Activated CD8-positive, alpha-beta memory T cell treated with anti-CD3 and anti-CD28 coated beads for 1 hour (primary cell): ENCODE measurements at places on chromosomes 5 and 9.

DNA sequence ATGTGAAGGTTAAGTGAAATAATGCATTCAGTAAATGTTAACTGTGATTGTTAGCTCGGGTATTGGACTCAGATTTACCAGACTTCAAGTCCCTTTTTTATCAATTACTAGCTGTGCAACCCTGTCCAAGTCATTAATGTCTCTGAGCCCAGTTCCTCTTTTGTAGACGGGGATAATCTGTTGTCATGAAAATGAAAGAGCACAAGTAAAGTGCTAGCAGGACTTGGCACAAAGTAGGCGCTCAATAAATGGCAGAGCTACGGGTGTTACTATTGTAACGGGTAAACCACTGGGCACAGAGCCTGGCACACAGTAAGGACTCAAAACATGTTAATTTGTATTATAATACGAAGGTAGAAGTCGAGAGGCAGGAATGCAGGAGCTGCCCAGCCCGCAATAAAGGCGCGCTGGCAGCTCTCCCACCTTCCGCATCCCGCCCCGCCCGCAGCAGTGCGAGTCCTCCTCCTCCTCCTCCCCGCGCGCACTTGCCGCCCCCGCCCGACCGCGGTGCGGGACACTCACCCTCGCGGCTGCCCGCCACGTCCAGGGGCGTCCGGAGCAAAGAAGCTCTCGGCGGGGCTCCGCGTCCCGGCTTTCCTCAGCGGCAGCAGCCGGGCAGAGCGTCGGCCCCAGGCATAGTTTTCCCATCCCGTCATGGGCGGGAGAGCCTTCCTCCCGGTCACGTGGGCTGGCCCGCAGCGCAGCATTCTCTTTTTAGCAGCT is at the start of gene C1QTNF2:
C1QTNF2 (minus strand) TSS at position 637 of the 723 bp plus-strand sequence. CDS start 15,615 bp downstream, outside the sequence.
- DNase-seq, result no peak

DNA sequence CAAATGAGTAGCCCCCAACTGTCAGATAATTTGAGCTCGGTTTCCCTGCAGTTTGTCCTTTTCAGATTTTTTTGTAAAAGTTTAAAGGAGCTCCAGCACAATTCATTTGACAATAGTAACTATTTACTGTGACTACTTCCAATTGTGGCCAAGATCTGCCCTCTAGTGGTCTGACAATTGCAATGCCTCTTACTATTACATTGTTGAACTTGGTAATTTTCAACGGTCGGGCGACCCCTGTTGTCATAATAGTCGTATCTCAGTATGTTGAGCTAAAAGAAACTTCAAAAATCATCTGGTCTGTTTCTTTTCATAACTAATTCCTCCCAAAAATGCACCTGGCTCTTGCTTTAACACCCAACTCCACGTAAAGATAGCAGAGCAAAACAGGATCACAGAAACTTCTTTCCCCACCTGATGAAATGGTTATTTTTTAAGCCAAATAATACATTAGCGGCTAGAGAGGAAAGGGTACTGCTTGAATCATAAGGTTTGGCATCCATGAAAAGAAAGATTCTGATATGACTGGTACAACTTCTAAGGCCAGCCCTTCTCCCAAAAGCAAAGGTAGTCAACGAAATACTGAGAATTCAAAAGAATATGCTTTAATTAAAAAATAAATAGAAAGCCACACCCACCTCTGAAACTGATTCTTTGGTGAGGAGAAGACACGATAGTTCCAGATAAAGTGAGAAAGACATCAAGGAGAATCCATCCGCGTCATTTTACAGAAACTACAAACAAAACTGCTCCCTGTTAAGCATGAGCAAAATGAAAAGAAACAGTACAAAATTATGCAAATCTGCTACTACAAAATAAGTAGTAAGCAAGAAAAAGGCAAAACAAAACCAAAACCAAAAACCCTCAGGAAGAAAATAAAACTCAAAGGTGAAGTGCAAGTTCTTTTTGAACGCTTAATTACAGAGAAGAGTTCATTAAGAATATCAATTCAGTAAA is 76.9 kb upstream of the HTR4 start:
- DNase-seq, result peak; percentile 29

GRCh38 chr9:93459432-93459847 is 6.1 kb upstream of the FAM120AOS start:
- no peak for DNase-seq

DNA sequence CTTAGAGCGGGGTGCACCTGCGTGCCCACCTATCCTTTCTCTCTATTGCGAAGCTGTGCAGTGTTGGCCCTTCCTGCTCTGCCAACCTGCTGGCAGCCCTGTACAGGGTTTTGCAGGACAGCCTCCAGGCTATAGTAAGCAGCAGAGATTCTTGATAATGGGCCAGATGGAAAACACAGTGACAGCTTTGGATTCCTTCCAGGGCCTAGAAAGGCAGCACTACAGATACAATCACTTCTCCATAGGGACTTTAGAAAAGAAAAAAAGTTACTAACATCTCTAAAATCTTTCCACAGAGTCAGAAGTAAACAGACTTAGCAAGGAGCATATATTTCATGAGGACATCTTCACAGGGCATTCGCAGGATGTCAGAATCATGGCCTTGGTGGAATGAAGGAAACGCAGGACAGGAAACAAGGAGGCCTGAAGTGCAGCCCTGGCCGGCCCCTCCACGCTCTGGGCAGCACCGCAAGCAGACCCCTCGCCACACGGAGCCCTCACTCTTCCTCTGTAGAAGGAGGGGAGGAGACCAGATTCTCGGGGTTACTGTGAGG is 172.1 kb upstream of the GAS1 start:
- no peak for DNase-seq

- DNase-seq, result no peak
Observed at GRCh38 chr9:75382126-75382525, 293.8 kb downstream of the OSTF1 start.
